ENCODE measurements at places on chromosomes 13 and 19.

- DNase-seq: peak; percentile 41
These were observed at the start of gene CHST8 for GRCh38 chr19:33621811-33622504. Gene CHST8 (plus strand): TSS chr19:33621953. CDS start chr19:33689262, 67,309 bp downstream.

DNA sequence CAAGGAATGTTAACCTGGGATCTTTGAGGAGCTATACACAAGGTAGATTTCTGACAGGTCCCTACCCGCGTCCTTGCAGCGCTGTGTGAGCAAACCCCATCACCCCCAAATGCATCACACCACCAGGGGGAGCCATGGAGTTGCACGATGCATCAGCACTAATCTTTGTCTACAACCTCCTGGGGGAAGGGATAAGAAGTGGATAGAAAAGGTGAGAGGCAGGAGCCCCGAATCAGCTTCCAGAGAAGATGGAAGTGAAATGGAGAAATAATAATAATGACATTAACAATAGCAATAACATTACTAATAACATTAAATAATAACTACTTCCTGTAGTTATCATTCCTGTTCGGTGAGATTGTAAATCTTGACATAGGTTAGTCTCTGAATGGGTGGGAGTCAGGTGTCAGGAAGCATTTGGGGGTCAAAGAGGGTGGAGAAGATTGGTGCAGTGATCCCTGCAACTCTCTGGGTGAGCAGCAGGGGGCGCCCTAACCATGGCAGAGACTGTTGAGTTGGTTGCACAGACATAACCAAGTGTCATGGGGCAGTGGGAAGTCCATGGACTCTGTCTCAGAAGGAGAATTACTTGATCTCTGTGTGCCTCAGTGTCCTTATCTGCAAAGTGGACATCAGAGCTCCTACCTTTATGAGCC, 16.5 kb downstream of the SIGLEC7 start:
- DNase-seq: no peak

DNA sequence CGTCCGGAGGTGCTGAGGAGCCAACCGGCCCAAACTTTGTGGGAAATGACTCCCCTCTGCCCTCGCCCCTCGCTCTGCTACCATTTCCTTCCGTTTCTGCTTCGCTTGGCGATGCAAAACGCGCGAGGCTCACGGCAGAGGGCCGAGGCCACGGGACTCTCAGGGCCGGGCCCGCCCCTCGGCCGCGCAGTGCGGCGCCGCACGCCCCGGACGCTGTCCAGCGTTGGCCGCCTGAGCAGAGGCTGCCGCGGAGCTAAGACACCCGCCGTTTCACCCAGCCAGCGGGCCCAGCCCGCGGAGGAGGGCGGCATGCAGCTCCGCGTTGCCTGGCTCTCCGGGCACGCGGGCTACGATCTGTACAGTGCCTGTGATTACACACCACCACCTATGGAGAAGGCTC, 2.1 kb upstream of the ZNF578 start:
- DNase-seq: no peak

DNA sequence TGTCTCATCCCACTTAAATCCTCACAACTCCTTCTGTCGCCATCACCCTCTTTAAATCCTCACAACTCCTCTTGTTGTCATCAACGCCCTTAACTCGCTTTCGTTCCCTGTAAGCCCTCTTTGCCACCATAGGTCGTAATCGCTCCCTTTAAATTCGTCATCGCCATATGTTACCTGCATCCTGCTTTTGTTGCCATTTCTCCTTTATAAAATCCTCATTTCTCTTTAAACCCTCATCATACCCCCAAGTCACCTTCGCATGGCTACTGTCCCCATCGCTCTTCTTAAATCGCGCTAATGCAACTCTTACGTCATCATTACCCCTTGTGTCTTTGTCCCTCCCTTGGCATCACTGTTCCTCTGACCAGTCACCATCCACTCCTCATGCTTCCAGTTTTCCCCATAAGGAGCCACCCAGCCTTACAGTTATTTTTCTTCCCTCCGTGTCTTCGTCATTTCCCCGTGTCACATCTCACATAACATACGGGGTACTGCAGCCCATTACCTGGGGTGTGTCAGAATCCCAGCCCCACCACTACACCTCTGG, 539 bp downstream of the PLD3 start:
- DNase-seq: peak; percentile 37

DNA sequence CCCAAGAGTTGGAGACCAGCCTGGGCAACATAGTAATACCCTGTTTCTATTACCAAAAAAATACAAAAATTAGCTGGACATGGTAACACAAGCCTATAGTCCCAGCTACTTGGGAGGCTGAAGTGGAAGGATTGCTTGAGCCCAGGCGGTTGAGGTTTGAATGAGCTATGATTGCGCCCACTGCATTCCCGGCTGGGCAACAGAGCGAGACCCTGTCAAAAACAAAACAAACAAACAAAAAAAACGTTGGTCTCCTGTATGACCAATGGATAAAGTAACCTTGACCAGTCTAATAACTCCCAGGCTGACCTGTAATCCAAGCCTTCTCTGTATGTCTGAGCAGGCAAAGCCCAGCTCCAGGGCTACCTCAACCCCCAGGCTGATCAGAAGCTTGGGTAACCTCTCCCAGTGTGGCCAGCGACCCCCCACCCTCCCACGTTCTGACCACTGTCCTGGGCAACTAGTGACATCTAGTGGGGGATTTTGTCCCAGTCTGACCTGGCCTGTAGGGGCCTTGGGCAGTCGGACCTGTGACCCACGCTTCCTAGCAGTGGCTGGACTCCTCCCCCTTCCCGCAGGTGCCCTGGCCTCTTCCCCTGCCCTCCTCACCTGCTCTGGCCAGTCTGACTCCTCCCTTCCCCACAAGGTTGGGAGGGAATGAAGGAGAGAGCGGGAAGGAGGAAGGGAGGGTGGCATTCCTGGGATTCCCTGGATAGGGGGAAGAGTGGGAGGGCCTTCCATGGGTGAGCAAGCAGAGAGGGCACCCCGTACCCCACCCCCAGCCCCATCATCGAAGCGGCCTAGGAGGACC, 1.0 kb upstream of the BCAM start:
- DNase-seq: no peak

GRCh38 chr13:98632961-98633360, 56.1 kb upstream of the STK24 start:
- no peak for DNase-seq

DNA sequence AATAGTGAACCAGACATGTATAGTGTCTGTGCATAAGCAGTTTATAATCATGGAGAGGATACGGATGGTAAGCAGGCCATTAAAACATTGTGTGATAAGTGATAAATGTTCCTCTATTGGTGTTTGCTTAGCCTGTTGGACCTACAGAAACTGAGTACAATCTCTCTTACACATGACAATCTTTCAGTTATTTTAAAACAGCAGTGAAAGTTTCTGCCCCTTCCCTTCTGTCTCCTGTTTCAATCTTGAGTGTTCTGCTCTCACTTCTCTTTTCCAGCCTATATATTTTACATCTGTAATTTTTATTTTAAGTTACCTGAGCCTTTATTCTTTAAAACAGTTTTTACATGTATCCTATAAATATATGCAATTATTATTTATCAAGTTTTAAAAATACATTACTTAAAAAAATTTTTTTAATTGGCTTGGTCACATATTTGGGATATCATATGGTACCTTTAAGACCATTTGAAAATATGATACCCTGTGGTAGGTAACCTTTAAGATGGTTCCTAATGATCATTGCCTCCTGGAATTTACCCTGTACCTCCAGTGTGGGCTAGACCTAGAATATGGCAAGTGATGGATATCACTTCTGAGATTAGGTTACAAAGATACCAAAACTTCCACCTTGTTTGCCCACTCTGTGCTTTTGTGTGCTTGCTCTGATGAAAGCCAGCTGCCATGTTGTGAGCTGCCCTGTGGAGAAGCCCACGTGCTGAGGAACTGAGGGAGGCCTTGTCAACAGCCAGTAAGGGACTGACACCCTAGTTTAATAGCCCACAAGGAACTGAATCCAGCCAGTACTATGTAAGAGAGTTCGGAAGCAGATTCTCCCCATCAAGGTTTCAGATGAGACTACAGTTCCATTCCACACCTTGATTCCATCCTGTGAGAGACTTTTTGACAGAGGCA, 99.3 kb downstream of the DHRS12 start:
- no peak for DNase-seq

DNA sequence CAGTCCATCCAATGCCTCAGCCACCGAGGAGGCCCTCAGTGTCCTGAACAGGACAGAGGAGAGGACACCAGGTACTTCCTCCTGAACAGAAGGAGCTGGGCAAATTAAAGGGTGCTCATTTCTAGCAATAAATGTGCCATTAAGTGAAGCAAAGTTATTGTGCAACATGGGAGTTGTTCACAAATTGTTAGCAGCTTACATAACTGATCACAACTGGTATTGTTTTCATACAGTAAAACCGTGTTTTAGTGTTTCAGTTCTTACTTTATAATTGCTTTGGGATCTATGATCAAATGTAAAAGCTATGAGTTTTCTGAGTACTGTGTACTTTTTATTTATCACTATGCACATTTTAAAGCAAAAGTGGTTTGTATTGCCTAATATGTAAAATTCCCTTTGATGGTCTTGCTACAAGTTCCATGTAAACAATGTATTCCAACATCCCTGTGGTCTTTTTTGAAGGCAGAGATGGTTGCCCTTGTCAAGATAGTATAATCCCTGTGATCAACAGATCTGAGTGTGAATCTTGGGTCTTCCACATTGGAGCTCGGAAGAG, 263.1 kb downstream of the FGF14 start:
- no peak for DNase-seq

DNA sequence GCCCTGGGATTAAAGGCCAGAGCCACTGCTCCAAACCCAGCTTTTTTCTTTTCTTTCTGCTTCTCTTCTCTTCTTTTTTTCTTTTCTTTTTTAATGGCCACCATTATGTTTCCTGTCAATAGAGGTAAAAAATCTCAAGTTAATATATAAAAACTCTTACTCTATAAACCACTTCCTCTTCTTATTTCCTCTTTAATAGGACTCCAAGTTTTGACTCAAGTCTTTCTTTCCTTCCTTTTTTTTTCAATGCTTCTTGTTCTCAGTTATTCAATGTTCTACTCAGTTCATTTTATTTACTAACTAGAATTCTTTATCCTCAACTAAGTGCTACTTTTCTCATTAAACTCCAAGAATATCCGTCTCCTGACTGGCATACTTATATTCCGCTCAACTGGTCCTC, 27.1 kb upstream of the MYCBP2 start:
- no peak for DNase-seq

GRCh38 chr19:19061506-19061905, 2.3 kb upstream of the SLC25A42 start:
- DNase-seq: peak; percentile 97

- DNase-seq: no peak
These were observed 59.5 kb downstream of the PCCA start for GRCh38 chr13:100148422-100148821.

DNA sequence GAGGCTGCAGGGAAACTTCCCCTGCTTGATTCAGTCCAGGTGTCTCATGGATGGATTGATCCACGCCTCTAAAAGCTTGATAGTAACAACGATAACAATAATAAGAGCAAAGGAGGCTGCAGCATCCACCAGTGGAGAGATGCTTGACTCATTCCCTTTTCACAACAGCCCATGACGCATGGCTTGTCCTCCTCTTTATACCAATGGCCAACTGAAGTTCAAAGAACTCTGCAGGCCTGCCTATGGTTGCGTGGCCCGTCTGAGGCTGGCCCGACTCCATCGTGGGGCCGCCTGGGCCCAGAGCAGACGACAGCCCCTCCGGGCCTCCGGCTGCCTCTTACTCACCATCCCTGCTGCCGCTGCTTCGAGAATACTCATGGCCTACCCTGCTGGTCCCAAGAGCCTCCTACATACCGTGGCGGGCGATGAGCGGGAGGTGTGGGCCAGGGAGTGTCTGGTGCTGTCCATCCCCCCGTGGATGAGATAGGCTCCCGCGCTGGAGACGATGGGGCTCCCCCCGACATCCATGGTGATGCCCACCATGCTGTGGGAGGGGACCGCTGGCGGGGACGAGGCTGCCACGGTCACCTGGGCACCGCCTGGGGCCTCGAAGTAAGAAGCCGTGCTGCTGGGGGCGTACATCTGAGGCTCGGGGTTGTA, 61.8 kb upstream of the RANBP3 start:
- DNase-seq: no peak

- no peak for DNase-seq
These were observed 105.7 kb upstream of the OBI1 start for GRCh38 chr13:78764665-78765064.

DNA sequence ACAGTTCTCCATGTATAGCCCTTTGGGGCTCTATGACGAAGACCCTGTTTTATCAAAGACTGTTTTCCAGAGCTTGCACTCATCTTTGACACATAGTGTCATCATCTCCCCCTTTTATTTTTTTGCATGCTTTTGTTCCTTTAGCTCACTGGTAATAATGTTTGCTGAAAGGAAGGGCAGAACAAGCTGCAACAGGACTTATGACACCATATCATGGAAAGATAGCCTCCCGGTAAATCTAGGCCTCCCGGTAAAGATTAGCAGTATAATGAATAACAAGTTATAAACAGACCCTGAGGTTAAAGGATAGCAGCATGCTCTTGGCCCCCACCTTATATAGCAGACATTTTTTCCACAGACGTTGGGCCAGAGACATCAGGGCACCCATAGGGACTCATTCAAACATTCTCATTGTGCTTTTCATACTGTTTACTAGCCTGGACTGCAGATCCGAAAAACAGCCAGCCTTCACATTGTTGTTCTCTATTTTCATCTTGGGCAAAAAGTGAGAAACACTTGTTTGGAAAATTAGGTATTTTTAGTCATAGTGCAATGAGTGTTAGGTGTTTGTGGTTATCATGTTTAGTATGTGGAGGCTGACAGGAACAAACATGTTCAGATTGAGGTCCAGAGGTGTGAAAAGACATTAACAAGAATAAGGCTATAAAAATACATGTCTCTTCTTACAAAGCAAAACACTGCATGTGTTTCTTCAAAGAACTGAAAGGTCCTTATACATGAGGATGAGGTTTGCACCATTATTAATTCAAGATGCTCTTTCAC, 136.9 kb upstream of the SPRY2 start:
- no peak for DNase-seq

- no peak for DNase-seq
These were observed 14.8 kb downstream of the RABAC1 start for GRCh38 chr19:41944336-41944735.

GRCh38 chr13:79336966-79337365, 69.1 kb downstream of the RBM26 start:
- no peak for DNase-seq

- DNase-seq: peak; percentile 13
These were observed 67.8 kb downstream of the RASA3 start for GRCh38 chr13:114064450-114065140.

DNA sequence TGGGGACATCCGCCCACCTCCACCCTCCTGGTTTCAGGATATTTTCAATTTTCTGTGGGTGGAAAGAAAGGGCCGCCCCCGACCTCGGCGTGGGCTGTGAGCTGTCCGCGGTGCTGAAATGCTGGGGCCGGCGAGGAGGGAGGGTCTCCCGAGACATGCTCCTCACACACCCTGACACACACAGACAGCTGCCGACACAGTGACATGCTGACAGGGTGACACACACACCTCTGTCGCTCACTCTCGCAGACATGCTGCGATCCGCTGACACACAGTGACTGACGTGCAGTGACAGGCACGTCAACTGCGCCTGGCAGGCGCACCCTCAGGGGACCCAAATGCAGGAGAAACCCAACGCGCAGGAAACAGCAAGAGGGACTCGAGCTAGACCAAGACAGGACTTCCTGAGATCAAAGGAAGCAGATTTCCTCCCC, 25.1 kb upstream of the MEIS3 start:
- no peak for DNase-seq

Measured in NCI-H2029 (cell line).